ENCODE measurements at places on chromosomes 1 and 21. TPM values are rescaled to one million over a fixed set of nuclear protein-coding genes. Genes with fewer than 3 reads are reported as not detected.

GRCh38 chr1:7510389-7510931 lies 260.6 kb upstream of the VAMP3 start:
- H3K36me3 ChIP-seq = no peaks in the 10 kb centered on the region
- no peak overlapping the region for H3K27ac ChIP-seq
- no peak for DNase-seq
- H3K27me3 ChIP-seq = peaks cover 52% of the 10 kb centered on the region

DNA sequence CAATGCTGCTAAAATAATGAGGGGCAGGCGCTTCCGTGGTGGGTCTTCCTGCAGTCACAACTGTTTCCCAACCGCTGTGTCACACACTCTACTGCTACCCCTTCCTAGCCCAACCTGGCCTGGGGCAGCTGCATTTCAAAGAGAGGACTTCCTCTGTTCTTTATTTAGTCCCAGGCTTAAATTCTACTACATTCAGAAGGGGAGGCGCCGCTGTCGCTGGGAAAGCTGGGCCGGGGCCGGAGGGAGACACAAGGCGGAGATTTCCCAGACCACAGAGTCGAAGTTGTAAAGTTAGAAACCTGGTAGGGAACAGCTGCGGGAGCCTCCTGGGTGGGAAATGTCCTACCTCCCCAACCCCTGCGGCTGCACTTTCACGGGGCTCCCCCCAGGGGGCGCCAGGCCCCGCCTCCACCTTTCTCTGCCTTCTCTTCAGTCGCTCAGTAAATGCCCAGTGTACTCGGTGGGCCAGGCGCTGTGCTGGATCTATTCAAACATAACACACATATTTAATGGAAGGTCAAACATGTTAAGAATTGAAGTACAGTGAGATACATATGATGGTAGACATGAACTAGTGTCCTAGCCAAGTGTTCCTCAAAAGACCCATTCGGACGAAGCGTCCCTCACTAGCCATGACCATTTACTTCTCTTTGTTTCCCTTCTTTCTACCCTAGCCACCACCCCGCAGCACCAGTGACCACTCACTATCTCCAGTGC lies 23.1 kb downstream of the DYRK3 start:
- no peaks in the 10 kb centered on the region for H3K27me3 ChIP-seq
- H3K36me3 ChIP-seq = peaks cover 12% of the 10 kb centered on the region
- DNase-seq = peak; percentile 92
- peaks cover 58% of the 10 kb centered on the region for H3K4me1 ChIP-seq

GRCh38 chr1:102852613-102853012 lies 255.7 kb downstream of the COL11A1 start:
- no peaks in the 10 kb centered on the region for H3K36me3 ChIP-seq
- H3K4me3 ChIP-seq = no peak overlapping the region
- H3K4me1 ChIP-seq = no peaks in the 10 kb centered on the region
- DNase-seq = no peak

DNA sequence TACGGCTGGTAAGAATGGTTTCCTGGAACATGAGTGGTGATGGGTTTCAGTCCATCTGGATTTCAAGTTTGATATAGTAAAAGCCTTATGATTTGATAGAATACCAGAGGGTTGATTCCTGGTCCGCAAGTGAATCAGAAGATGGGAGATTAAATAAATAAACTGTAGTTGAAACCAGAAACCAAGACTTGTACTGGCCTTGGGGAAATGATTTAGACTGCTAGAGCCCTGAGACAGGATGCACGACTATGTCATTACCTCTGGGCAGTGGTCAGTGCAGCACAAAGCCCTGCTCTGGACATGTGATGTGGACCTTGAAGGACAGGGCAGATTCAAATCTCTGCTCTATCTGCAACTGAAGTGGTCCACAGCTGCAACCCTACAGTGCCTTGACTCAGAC lies 15.6 kb upstream of the FMOD start:
- no peak overlapping the region for H3K27ac ChIP-seq
- no peaks in the 10 kb centered on the region for H3K36me3 ChIP-seq
- H3K4me1 ChIP-seq = no peaks in the 10 kb centered on the region
- H3K4me3 ChIP-seq = no peak overlapping the region
- DNase-seq = no peak

DNA sequence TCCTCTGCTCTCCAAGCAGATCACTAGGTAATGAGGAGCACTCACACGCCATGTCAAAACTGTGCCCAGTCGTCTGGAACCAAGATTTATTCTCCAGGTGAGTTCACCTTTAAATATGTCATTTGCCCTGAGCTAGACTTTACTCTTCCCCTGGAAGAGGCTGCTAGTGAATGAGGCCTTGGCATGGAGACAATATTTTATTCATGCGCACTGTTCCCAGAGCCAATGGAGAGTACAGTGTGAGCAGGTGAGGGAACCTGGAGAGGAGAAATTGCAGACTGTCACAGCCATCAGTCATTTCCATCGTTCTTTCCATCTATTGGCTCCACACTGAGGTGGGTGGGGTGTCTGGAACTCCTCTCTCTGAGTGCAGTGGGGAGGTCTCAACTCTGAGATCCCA lies 333.6 kb downstream of the KCNH1 start:
- no peaks in the 10 kb centered on the region for H3K36me3 ChIP-seq
- no peak for DNase-seq
- no peaks in the 10 kb centered on the region for H3K4me1 ChIP-seq

DNA sequence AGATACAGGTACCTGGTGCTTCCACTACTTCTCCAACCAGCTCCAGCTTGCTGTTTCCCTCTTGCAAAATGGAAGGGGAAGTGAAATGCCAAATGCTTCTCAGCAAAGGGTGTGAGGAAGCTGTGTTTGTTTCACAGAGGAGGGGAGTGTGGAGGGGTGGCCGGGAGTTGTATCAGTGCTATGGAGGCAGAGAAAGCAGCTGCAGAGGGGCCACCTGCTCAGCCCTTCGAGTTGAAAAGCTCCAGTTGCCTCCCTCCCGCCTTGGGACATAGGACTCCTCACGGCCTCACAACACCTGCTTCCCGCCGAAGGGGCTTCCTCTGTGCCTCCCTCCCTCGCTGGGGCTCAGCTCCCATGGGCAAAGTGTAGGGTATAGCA lies 12.1 kb upstream of the LINGO4 start:
- DNase-seq = no peak
- no peak overlapping the region for H3K27ac ChIP-seq
- H3K27me3 ChIP-seq = peaks cover 80% of the 10 kb centered on the region
- H3K4me3 ChIP-seq = no peak overlapping the region
- H3K36me3 ChIP-seq = no peaks in the 10 kb centered on the region

Gene ARHGAP29
- total RNA-seq = 0.13 TPM

Gene HPCA
- not detected for total RNA-seq

DNA sequence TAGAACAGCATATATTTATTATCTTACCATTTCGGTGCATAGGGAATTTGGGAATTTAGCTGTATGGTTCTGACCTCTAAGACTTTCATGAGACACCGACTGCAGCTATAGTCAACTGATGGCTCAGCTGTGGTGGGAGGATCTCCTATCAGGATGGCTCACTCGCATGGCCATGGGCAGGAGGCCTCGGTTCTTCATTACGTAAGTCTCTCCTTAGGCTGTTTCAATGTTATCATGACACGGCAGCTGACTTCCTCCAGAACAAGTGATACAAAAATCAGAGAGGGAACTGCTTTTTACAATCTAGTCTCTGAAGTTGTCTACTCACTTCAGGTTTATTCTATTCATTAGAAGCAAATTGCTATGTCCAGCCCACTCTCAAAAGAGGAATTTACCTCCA lies 13.3 kb upstream of the CAPN8 start:
- no peak overlapping the region for H3K4me3 ChIP-seq
- H3K27me3 ChIP-seq = peaks cover 29% of the 10 kb centered on the region
- peak; percentile 70 for DNase-seq
- no peaks in the 10 kb centered on the region for H3K36me3 ChIP-seq

Gene MIER1
- total RNA-seq = 23.7 TPM

DNA sequence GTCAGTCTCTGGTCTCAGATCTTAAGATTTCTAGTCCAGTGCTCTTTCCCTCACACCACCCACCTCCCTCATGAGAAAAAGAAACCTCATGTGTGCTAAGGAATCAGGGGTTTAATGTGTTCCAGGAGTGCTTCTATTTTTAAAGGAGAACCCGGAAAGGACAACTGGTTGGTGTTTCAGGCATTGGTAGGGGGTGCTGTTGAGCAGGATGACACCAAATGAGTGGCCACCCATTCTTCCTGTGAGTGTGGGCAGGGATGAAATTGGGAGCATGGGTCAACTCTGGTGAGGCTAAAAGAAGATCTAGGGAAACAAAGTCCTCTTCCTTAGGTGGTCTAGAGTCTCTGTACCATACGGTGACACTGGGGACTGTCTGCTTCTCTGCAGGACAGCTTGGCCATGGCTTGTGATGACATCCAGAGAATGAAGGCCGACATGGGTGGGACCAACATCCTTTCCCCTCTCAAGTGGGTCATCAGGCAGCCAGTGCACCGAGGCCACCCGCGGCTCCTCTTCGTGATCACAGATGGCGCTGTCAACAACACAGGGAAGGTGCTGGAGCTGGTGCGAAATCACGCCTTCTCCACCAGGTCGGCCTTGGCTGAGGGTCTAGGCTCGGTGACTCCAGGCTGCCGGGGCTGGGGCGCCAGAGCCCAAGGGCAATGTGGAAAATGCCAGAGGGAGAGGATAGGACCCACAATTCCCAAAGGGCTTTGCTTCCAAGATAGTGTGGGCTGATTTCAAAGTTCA lies 39.3 kb downstream of the VWA5B1 start:
- no peak overlapping the region for H3K4me3 ChIP-seq
- no peaks in the 10 kb centered on the region for H3K4me1 ChIP-seq
- DNase-seq = no peak
- H3K27ac ChIP-seq = no peak overlapping the region

Gene GPN2
- 58.8 TPM for total RNA-seq

Gene CR1
- 0.20 TPM for total RNA-seq

DNA sequence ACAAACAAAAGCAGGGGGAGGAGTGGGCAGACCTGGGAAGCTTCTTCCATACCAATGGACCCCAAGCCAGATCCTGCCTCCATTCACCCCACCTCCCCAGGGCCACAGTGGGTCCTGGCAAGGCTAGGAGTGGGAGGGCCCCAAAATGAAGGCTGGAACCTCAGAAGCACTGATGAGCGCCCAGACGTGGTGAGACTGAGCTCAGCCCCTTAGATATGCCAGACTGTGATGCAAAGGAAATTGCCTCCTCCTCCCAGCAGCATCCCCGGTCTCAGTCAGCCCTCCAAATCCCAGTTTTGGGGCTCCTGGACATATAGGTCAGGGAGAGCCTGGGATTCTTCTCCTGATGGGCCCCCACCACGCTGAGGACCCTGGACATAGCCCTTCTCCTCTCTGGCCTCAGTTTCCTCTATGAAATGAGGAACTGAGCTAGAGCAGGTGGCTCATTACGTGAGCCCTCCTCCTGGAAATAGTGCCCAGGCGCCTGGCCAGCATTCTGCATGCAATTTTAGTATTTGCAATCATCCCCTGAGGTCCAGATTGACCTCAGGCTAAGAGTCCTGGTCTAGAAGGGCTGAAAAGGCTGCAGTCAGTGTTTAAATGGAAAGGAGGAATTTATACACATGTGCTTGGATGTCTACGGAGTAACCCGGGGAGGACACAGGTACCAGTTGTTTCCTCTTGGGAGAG lies 33.5 kb downstream of the RHBG start:
- H3K27me3 ChIP-seq = peaks cover 43% of the 10 kb centered on the region
- no peak overlapping the region for H3K27ac ChIP-seq
- no peaks in the 10 kb centered on the region for H3K36me3 ChIP-seq
- H3K4me1 ChIP-seq = no peaks in the 10 kb centered on the region
- H3K4me3 ChIP-seq = no peak overlapping the region
- DNase-seq = no peak

- no peaks in the 10 kb centered on the region for H3K36me3 ChIP-seq
- no peak overlapping the region for H3K27ac ChIP-seq
- peaks cover 28% of the 10 kb centered on the region for H3K27me3 ChIP-seq
- H3K4me3 ChIP-seq = no peak overlapping the region
These were observed 1.3 kb upstream of the MYOC start for GRCh38 chr1:171653796-171654195.

- no peak for DNase-seq
- H3K4me3 ChIP-seq = no peak overlapping the region
- H3K4me1 ChIP-seq = no peaks in the 10 kb centered on the region
- no peak overlapping the region for H3K27ac ChIP-seq
These were observed 237.1 kb downstream of the TM2D1 start for GRCh38 chr1:61487801-61488200.

Gene ZFP69B
- 9.5 TPM for total RNA-seq

Gene C8B
- total RNA-seq = not detected

All from K562 (cell line).